ENCODE measurements at places on chromosomes 7 and 10.

GRCh38 chr7:128309976-128310375, 33.7 kb downstream of the RBM28 start:
- no peak for DNase-seq

GRCh38 chr7:82506702-82507101, 63.1 kb upstream of the CACNA2D1 start:
- DNase-seq = no peak

DNA sequence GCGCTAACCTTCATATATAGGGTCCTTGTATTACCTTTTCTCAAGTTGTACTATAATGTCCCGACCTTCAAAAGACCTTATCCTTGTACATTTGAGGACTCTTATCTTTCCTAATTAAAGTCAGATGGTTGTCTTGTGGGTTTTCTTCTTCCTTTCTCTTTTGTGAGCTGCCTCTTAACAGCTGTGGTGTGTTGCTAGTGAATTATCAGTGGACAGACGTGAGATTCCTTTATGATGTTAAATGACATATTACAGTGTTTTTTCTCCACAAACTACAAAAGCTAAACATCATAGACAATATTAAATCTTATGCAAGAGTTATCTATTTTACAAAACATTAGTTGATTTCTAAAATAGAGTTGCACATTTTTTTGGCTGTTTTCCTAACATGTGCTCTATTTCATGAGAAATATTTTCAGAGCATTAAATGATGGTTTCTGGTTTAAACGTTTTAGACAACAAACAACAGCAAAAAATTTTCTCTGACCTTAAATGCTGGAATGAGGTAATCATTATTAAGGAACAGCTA, 272.2 kb upstream of the NPVF start:
- DNase-seq = no peak

DNA sequence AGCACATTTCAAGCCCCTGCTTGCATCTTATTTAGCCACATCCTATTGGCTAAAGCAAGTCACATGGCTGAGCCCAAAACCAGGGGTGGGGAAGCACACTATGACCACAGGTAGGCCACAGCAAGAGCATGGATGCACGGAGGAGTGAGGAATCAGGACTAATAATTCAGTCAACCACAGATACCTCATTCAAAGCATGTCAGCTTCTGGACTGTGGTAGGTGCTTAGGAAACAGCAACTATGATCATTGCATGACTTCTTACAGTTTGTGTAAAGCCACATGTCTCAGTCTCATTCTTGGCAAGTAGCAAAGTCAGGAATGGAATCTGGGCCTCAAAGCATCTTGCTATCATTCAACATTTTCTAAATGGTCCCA, 79.0 kb upstream of the EMX2 start:
- no peak for DNase-seq

DNA sequence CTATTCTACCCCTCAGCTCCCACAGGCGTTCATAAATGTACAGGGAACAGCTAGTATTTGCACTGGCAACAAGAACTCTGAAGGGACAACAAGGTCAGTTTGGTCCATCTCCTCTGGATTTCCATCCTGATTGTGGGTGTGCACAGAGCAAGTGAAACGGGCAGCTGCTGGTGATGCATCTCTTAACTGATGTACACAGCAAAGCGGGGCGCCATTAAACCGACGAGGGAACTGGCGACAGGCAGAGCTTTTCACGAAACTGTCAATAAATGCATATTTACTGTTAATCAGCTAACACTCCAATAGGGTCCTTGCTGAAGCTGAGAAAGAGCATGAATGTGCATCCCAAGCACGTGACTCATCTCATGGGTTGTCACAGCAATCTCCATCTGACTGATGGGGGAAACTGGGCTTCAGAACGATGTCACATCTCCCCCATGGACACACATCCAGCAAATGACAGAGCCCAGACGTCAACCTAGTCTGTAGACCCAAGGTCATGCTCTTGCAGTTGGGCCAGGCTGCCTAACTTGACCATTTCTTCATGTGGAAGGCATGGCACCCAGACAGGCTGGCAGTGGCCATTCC, 54.2 kb downstream of the FAM53B start:
- DNase-seq = no peak

GRCh38 chr7:128447941-128448564, 7.6 kb upstream of the HILPDA start:
- no peak for DNase-seq

DNA sequence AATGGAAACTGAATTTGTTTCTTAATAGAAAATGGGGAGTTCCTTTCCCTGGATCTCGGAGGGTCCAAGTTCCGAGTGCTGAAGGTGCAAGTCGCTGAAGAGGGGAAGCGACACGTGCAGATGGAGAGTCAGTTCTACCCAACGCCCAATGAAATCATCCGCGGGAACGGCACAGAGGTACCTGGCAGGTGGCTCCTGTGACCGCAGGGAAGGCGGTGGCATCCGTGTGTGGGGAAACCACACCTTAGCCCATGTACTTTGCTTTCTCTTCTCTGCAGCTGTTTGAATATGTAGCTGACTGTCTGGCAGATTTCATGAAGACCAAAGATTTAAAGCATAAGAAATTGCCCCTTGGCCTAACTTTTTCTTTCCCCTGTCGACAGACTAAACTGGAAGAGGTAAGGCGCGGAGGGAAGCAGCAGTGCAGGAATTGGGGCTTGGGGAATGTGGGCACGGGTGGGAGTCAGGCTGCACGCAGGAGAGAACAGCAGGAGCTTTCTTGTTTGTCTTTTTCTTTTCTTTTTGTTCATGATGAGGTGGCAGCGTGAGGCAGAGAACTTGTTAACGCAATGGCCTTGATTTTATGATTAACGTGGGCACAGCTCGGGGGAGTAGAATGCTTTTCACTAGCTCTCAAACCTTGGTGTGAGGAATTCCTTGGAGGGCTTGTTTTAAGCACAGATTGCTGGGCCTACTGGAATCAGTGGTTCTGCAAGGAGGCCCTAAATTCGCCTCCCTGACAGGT, 12.8 kb downstream of the HKDC1 start:
- no peak for DNase-seq

GRCh38 chr7:111198255-111198654, 107.3 kb downstream of the LRRN3 start:
- DNase-seq = no peak

GRCh38 chr7:27759491-27759890, 19.5 kb downstream of the TAX1BP1 start:
- DNase-seq = no peak

DNA sequence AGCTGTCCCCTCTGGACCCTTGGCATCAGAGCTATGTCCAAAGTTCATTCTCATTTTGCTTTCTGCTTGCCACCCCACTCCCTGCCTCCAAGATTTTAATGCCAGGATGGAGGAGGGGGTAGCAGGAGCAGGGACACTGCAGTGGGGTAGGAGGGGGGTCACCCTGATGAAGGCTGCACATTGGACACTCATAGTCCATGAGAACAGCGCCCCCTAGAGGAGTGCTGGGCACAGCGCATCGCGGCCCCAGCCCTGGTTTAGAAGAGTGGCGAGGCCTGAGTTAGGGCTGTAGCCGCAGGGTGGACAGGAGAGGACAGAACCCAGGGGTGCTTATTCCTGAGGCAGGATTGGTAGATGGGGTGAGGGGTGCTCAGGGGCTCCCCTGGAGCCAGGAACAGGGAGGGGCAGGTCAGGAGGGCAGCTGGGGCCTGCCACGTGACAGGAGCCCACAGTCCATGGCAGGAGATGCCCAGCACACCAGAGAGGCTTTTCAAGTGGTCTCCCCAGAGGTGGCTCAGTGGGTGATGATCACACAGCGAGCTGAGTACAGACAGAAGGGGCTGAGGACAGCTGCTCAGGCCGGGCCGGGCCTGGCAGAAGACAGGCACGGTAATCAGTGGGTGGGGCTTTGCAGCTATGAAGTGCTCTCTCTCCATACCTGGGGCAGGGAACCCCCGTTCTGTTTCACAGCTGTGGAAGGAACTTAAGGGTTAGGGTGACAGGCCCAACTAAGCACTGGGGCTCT, 71.4 kb downstream of the NEURL1 start:
- no peak for DNase-seq

GRCh38 chr7:101705331-101705730, 76.2 kb upstream of the MYL10 start:
- DNase-seq = no peak

Measured in activated gamma-delta T cell treated with anti-CD3 and anti-CD28 coated beads, Interleukin-2, amount 50 U/mL, for 16 hours (primary cell).